ENCODE measurements at places on chromosomes 7 and 10.
A peak's percentile ranks its signal among the peaks of the same experiment; 100 is the strongest.

- no peak for DNase-seq
These were observed 252.8 kb upstream of the GPR26 start for GRCh38 chr10:123413353-123413752.

DNA sequence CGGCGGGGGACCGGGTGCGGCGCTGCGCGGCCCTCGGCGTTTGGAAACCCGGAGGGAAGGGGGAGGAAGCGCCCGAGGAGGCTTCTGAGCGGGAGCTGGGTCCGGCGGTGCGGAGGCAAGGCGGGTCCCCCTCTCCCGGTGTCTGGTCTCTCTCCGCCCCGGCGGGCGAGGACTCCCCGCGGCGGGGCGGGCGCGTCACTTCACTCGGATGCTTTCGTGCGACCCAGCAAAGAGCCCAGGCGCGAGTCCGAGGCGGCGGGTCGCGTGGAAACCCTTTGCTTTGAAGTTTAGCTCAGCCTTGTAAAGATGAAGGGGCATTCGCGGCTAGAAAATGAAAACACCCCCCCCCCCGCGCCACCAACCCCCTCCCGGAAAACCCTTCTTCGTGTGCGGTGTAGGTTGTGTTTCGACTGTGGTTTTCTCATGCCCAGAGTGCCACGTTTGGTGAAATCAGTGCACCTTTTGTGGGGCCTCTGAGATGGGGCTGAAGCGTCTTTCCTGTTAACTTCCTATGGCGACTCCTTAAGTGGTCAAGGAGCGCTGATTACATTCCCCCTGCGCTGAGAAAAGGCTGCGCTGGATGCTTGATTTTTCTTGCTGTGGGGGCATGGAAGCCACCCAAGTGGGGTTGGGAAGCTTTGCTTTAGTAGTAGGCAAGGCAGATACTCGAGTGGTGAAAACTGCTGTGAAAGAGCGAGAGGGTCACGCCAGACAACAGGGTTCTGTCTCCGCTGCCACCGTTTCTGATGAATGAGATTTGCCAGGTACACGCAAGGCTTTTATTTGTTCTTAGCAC lies 876 bp downstream of the GNAI1 start:
- no peak for DNase-seq

DNA sequence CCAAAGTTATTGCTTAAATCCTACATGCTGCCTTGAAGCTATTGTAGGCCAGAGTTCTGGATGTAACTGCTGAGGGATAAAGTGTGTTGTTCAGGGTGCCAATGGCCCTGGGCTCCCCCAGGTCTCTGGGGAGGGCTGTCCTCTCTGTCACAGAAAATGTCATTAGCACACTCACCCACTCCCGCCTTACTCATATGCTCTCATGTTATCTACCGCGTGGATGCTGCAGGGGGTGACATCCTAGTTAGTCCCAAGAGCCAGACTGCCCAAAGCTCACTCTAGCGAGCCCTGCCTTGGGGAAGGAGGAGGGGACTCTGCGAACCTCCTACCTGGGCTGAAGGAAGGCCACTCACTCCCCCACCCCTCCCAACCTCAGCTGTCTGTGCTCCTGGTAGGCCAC lies 122.5 kb downstream of the FRMD4A start:
- DNase-seq = no peak

- DNase-seq = peak; percentile 49
These were observed 826 bp downstream of the CHPF2 start for GRCh38 chr7:151232917-151233701.

DNA sequence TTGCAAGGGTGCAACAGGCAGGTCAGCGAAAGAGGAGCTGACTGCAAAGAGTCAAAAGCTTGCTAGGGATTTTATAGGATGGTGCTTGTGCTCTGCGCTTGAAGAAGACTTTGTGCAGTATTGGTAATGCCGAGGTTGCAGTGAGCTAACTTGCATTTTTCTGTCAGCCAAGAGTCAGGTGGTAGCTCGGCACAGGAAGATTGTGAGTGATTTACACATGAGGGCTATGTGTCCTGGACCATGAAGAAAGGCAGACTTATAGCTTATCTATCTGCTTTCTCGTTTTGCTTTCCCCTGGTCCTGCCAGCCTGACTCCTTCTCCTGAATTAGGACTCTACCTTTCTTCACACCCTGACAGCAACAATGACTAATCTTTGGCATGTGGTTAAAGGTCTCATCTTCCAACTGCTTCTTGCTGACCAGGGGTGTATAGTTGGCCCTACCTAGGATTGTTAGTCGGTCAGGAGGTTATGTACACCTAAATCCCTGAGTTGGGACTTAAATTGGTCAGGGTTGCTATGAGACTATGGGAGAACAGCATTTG lies 4.1 kb upstream of the SYPL1 start:
- no peak for DNase-seq

DNA sequence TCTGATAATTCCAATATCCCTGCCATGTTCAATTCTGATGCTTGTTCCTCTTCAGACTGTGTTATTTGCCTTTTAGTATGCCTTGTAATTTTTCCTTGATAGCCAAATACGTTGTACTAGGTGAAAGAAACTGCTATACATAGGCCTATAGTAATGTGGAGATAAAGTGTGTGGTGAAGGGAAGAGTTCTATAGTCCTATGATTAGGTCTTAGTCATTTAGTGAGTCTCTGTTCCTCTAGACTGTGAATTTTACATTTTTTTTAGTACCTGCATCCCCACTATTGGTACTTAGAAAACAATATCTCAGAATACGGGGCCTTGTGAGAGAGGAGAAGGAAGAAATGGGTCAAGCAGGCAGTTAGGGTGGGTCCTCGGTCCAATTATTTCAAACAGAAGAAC lies 59.6 kb upstream of the SEMA3E start:
- no peak for DNase-seq

DNA sequence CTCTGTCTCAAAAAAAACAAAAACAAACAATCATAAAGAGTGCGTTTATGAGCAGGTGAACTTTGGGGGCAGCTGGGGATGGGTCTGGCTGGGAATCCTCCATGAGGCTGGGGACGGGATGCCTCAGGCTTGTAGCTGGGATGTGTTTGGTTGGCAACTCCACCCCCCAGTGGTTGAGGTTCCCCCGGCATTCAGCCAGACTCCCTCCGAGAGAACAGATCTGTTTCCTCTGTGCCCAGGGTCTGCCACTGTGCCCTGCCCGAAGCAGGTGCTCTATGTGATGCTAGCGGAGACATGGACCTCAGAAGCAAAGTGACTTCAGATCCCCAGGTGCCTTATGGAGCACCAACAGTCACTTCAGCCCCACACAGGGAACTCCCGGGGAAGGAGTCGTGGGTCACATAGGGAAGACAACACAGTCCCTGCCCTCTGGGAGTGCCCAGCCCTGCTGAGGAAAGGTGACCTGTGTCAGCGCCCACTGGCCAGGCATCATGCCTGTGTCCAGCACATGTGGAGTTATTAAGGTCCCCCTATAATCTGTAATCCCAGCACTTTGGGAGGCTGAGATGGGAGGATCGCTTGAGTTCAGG lies 29.3 kb upstream of the GTF2IRD1 start:
- DNase-seq = no peak

DNA sequence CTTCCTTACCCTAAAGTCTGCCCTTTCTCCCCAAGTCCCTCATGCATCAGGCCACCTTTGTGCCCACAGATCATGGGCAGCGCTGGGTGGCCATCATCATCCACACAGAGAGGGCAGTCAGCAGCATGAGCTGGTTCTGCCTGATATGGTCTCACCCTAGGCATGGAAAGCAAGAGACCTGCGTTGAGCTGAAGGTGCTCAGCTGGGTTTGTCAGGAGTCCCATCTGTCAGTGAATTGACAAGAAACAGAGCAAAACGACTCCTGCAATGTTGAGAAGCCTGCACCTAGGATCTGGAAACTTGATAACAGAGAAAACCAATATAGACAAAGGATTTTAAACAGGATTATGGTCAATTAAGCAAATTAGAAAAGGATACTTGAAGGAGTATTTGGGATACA lies 242.7 kb upstream of the PRSS1 start:
- DNase-seq = no peak

DNA sequence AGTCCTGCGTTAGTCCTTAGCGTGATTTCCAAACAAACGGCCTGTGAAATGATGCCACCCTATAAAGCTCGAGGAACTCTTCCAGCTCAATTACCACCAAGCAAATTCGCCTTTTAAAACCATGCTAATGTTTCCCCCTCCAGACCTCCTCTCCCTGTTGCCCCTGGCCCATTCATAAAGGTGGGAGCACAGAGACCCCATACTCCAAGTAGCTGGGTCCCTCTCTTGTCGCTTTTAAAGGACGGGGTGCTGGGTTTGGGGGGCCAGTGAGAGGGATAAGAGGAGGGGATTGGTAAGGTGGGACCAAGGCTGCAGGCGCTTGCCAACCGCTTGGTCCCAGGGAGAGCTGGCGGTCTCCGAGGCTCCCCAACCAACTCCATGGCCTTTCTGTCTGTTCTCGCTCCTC lies 1.2 kb downstream of the HMX2 start:
- DNase-seq = no peak

DNA sequence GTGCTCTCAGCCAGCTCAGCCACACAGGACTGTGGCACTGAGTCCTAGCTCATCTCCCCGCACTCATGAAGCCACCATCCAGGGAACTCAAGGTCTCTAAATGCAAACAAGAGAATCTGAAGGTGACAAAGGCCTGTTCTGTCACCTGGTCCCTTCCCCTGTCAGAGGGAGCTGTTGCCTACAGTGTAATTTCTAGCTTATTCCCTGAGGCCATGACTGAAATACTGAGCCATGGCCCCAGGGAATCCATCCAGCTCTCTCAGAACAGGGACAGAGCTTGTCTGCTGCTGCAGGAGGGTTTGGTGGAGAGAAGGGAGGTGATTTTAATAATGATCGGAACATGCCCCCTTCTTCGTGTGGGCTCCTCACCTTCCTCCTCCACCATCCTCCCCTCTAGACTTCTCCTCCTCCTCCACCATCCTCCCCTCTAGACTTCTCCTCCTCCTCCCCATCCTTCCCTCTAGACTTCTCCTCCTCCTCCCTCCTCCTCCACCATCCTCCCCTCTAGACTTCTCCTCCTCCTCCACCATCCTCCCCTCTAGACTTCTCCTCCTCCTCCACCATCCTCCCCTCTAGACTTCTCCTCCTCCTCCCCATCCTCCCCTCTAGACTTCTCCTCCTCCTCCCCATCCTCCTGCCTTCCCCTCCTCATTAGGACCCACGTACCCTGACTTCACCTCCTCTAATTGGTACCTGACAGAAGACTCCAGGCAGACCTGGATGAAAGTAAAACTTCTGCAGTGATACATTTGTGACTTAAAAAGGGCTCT lies 338.0 kb upstream of the MKI67 start:
- DNase-seq = no peak

- no peak for DNase-seq
These were observed 23.2 kb upstream of the BMPR1A start for GRCh38 chr10:86733260-86733671.

- no peak for DNase-seq
These were observed 144.3 kb upstream of the ETV1 start for GRCh38 chr7:14133752-14134151.

- DNase-seq = no peak
These were observed 133.7 kb downstream of the SLC25A13 start for GRCh38 chr7:96188174-96188581.

- no peak for DNase-seq
These were observed 109.9 kb downstream of the HERPUD2 start for GRCh38 chr7:35584990-35585389.

DNA sequence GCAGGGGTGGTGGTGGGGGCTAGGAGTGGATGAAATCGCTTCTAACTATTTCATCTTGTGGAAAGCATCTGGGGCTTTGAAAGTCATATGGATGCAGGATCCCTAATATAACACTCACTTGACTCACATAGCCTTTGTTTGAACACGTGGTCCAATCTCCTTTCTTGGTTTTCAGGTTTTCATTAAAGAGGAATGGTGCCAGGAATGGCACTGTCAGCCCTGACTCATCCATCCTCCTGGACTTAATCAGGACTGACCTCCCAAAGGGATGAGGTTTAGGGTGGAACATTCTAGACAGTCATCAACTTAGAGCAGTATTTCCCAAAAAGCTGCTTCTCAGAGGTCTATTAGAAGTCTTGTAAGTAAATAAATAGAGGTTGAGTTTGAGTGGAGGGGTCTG lies 162.0 kb upstream of the PLXNA4 start:
- no peak for DNase-seq

DNA sequence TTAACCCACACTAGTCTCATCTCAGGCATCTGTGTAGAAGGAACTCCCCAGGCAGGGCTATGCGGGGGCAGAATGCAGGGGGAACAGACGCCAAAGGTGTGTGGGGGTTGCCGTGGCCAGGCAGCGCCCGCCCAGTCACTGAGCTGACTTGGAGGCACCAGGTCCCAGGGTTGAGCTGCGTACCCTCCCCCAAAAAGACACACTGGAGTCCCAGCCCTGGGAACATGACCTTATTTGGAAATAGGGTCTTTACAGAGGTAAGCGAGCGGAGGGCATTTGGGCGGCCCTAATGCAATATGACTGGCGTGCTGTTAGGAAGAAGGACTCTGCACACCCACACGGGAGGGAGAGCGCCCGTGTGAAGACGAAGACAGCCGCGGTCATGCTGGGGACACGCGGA lies 274.5 kb downstream of the DNAJB6 start:
- no peak for DNase-seq

DNA sequence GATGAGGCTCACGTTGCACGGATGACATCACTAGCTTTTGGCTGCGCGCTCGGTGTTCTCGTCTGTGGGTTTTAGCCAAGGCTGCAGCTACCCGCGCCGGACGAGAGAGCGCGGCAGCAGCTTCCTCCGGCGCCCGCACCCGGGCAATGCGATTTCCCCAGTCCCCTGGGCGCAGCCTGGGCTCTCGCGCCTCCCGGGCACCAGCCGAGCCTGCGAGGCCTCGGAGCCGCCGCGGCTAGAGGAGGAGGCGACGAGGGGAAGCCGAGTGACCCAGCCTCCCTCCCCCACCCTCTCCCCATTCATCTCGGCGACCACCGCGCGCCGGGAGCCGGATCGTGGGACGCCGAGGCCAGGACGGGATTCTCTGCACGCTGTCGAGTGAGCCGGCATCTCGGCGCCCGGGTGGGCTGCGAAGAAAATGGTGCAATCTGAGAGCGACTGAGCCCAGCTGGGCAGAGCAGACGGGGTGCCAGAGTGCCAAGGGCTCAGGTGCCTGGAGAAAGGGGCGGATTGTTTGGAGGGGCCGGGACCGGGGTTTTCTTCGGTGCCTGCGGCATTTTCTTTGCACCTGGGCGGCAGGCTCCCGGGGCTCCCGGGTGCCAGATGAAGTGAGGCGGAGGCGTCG lies 1.2 kb upstream of the TMEM178B start:
- DNase-seq = no peak

GRCh38 chr10:61628875-61629513 lies 33.7 kb upstream of the CABCOCO1 start:
- no peak for DNase-seq

GRCh38 chr7:31190906-31191305 lies 138.8 kb downstream of the ADCYAP1R1 start:
- DNase-seq = no peak

DNA sequence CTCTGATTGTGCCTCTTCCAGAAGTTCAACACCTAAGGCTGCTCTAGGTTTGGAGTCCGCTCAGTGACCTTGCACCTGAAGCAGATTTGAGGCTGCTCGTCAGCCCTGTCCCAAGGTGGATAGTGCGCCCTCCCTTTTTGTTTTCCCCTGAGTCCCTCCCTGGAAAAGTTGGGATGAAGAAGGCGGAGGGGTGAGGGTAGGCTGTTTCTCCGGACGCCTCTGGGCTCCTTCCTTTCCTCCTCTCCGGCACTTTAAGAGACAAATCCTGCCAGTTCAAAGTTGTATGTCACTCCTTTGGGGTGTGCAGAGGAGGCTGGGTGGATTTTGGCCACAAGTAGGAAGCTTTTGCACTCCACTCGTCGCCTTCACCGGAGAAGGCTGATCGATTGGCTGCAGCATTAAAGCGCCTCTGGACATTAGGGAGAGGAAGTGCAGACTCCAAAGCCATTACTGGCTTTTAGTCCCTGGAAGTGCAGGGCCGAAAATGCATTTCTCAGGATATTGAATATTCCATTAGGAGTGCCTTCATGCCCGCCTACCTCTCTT lies 81.9 kb upstream of the PRKG1 start:
- no peak for DNase-seq

All from CD4-positive, alpha-beta T cell treated with Interleukin-6 at 100 ng/mL for 8 hours (primary cell).